ENCODE measurements at places on chromosomes 6 and 20. TPM values are rescaled to one million over a fixed set of nuclear protein-coding genes. Genes with fewer than 3 reads are reported as not detected.

NR2E1 gene
- total RNA-seq = not detected

KCNQ2 gene
- total RNA-seq = 3.2 TPM

PLA2G7 gene
- total RNA-seq = 0.21 TPM

AIF1 gene
- 22.8 TPM for total RNA-seq

DNA sequence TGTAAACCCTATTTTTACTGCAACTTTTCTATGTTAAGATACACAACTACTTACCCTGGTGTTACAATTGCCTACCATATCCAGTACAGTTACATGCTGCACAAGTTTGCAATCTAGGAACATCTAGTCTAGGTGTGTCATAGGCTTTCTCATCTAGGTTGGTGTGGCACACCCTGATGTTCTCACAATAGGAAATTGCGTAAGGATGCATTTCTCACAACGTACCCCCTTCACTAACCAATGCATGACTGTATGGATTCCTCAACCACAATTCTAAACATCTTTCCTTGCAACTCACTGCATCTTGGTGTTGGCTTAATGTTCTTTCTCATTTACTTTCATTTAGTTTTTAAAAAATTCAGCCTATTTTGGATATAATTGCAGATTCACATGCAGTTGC lies 31.6 kb downstream of the GJA10 start:
- DNase-seq = no peak

DNA sequence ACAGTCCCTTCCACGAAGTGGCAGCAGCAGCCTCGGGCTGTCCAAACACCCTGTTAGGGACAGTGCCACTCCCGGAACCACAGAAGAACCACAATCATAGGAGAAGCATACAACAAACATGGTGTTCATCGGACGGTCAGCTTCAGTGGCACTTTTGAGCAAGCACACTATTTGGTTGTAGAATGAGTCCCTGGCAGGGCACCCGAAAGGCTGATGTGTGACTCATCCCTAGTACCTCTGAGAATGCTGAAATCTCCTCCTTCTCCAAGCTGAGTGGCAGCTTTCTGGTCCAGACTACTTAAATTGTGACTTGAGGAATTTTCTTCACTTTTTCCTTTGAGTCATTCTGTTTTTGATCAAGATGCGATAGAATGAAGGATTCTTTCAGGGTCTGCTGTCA lies 282.5 kb downstream of the ESR1 start:
- DNase-seq = no peak

- no peak for DNase-seq
These were observed 234.2 kb downstream of the HACE1 start for GRCh38 chr6:104625536-104625935.

- DNase-seq = no peak
These were observed 105.4 kb downstream of the PDE10A start for GRCh38 chr6:165557674-165558073.

GRCh38 chr6:170366248-170366960 lies 59.8 kb downstream of the FAM120B start:
- no peak for DNase-seq

GRCh38 chr20:44288252-44288651 lies 22.8 kb downstream of the FITM2 start:
- no peak for DNase-seq

- DNase-seq = no peak
These were observed 279.9 kb downstream of the CD83 start for GRCh38 chr6:14397518-14397901.

DNA sequence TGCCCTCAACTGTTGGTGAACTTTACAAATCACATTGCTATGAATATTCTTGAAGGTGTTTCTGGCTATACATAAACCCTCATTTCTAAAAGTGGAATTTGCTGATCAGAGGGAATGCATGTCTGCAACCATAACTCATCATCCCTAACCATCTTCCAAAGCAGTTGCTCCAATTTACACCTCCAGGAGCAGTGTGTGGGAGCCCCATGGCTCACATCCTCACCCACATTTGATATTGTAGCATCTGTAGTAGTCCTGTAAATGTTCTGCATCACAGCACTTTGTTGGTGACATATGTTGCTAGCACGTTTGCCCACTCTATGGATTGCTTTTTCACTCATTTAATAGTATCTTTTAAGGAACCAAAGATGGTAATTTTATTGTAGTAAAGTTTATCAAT lies 183.8 kb upstream of the SMLR1 start:
- DNase-seq = no peak
